Frontal cortex (tissue), 4 donors: ENCODE measurements at places on chromosomes 2 and 18. TPM values are rescaled to one million over a fixed set of nuclear protein-coding genes. Genes with fewer than 3 reads are reported as not detected.

Gene SCN9A
- total RNA-seq, result 68.5 TPM

Gene DARS1
- 54.6 TPM for total RNA-seq

- no peak for DNase-seq
Observed at GRCh38 chr18:74351354-74351753, 35.7 kb downstream of the C18orf63 start.

GRCh38 chr2:56335101-56335500, 151.3 kb downstream of the CCDC85A start:
- no peak for DNase-seq
